ENCODE measurements at places on chromosomes 3 and 15.

- no peak for DNase-seq
These were observed 9.2 kb upstream of the GATM start for GRCh38 chr15:45387380-45388007.

DNA sequence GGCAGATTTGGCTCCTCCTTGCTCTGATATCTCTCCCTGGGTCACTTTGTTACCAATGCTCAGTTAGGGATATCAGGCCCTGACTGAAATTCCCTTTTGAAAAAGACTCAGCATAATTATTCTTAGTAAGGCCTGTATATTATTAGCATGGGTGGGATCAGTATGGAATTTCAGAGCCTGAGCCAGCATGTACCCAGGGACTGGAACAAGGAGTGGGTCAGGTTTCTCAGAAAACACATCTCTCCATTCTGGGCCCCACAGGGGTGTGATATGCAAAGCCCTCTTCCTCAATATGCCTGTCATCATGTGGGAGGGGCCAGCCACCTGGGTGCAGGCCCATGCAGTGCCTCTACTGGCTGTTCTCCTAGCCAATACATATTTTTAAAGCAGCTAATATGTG lies 423.2 kb downstream of the EPHB1 start:
- DNase-seq: no peak

DNA sequence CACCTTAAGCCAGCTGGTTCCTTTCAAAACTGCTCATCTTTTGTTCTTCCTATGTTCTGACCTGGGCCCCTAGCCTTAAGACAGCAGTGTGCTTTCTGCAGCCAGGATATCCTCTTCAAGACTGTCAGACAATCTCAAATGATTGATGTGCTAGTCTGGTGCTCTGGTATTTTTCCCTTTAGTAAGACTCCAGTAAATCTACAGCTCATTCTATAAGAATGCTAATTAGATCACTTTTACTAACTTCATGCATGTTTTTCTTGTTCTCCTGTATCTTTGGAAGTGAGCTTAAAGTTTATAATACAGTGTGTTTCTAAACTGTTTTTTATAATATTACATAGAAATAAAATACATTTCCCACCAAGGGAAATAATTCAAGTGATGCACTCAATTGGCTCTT lies 220.9 kb upstream of the NANOGP8 start:
- DNase-seq: no peak

DNA sequence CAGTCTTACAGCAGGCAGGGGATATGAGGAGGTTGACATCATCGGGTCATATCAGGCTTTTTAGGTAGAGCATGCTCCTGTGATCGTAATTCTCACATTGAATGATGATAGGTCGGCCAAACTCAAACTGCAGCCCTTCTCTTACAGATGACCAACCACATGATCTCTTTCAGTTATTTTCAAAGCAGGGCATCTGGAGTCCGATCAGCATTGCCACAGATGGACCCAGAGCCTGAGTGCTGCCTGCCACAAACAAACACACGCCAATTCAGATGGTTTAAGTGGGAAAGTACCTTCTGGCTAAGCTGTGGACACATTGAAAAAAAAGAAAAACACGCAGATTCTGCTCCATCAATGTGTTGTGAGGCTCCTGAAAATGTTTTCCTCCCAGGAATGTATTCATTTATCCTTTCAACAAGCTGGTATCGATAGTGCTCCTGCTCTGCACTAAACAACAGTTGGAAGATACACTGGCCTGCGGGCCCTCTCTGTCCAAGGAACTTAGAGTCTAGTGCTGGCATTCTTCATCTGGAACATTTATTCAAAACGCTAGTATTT lies 31.2 kb downstream of the ARPP21 start:
- DNase-seq: no peak

- no peak for DNase-seq
These were observed 34.1 kb downstream of the KPNA4 start for GRCh38 chr3:160531311-160531710.
